ENCODE measurements at places on chromosomes 2 and 18.
A peak's percentile ranks its signal among the peaks of the same experiment; 100 is the strongest.

DNA sequence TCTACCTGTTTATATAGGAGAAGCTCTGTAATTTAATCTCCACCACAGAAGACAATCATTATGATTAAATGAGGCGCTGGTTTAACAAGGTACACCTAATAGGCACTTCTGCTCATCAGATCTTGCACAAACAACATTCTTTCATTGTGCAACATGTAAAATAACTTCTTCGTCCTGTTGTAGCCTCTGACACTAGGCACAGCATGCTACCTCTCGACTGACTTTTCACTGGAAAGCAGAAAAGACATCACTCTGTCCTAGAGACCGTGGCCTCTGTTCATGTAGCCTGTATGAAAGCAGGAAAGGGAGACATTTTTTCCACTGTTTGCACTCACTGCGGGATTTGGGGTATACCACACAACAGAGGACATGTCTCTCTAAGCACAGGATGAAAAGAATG lies 316.5 kb downstream of the IRS1 start:
- DNase-seq: no peak

GRCh38 chr18:52722904-52723303 lies 382.9 kb downstream of the DCC start:
- DNase-seq: no peak

DNA sequence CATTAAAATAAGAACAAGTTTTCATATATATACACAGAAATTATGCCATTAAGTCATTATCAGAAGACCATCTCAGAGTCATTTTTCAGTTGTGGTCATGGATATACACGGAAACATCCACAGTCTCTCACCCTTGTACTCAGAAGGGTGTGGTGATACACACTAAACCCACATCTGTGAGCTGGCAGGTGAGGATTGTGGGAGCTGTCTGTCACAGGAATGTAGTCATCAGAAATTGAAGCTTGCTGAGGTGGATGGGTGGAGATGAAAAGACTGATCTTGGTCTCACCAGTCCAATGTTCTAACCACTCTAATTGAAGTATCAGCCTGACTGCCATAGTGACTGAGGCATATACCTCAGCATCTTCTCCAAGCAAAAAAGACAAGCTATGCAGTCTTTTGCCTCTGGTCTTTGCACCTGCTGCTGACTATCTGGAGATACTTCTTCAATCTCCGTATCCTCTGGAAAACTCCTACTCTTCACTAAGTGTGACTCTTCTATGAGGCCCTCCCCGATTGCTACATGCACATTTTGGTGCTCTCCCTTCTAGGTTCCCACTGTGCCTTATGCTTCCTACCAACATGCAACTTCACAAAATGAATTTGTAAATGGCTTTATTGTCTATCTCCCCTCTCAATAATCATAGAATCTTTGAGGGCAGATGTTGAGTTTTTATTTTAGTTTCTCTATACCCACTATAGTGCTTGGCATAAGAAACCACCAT lies 232.8 kb downstream of the DYM start:
- DNase-seq: peak; percentile 6

DNA sequence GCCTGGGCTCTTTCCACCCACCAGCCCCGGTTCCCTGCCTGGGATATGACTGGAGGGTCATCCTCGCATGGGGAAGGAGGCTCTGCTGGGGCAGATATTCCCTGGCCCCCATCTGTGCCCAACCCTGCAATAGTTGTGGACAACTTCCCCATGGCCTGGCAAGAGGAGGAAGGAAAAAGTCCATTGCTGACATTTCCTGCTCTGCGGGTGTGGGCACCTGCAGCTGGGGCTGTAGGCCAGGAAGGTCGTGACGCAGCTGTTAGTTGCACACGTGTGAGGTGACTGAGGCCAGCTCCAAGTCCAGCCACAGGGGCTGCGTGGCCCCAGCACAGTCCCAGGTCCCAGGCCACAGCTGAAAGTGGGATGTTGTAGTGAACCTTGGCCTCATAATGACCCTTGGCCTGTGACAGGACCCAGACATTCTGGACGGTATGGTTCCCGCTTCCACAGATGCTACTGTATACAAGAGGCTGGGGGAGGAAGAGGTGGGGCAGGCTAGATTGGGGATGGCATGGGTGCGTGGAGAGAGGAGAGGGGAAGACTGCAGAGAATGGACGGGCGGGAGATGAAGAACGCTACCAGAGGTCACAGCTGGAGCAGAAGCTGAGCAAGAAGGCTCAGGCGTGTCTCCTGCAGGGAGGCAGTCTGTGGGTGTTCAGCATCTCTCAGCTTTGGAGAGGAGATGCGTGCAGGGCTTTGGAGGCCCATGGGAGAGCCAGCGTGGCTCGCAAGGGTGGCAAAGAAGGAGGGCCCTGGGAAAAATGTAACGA lies 22.1 kb downstream of the OTOF start:
- DNase-seq: no peak

- DNase-seq: no peak
Measured at GRCh38 chr2:96308248-96308647, 2.9 kb upstream of the SNRNP200 start.

- DNase-seq: peak; percentile 48
Measured at GRCh38 chr18:3605954-3606443, 156.0 kb downstream of the TGIF1 start.

DNA sequence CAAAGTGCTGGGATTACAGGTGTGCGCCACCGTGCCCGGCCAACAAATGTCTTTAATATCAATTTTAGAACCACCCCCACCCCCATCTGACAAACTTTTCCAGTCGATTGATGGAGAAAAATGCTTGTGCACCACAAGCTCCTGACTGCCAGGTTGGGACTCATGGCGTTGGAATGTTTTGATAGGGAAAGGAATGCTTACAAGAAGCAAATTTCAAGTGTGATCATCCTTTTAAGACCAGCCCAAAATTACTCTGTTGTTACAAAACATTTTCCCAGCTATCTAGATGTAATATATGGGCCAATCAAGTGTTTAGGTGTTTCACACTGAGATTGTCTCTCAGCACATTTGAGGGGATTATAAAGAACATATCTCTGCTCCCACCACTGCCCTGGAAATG lies 45.2 kb downstream of the UBXN4 start:
- no peak for DNase-seq

- no peak for DNase-seq
Measured at GRCh38 chr2:82959727-82960126, 1499.4 kb downstream of the SUCLG1 start.

DNA sequence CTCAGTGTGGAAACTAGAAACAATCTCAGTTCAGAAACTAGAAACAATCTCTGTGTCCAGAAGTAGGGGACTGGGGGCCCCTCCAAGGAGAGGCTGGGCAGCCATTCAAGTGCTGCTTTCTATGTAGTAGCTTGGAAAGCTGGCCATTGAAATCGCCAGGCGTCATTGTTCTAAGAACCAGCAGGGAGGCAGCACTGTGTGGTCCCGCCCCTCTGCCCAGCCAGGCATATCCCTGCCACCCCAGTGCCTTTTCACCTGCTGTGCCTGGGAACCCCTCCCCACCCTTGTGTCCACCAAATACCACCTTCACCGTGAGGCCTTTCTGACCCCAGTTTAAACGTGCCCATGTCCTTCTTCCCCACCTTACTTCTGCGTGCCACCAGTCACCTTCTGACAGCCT lies 221.6 kb downstream of the GBX2 start:
- DNase-seq: no peak

DNA sequence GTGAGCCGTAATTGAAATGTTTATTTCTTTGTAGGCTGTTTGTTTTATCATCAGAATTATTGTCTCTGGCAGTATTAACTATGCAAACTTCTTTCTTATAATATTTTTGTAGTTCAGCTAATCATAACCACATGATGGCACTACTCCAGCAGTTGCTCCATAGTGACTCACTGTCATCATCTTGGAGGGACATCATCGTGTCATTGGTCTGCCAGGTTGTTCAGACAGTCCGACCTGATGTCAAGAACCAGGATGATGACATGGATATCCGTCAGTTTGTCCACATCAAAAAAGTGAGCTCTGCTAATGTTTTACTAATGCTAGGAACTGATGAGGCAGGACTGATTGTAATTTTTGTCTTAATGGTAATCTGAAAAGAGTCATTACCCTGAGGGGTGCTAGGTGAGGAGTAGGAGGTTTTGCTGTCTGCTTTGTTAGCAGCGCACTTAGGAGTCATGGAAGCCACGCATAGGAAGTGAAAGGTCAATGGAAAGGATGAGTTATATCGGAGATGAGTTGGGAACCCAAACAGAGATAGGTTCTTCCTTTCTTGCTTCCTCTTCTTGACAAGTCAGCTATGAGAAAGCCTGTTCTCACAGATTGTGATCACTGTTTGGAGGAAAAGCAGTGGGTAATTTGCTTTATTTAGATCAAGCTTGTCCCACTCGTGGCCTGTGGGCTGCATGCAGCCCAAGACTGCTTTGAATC lies 49.2 kb downstream of the PIKFYVE start:
- DNase-seq: no peak

- no peak for DNase-seq
Measured at GRCh38 chr18:22871809-22872525, 61.2 kb upstream of the RBBP8 start.

- no peak for DNase-seq
Measured at GRCh38 chr2:15348045-15348444, 213.1 kb downstream of the NBAS start.

GRCh38 chr2:23706613-23707078 lies 220.3 kb downstream of the ATAD2B start:
- DNase-seq: no peak

- DNase-seq: no peak
Measured at GRCh38 chr2:1454346-1454745, 41.1 kb downstream of the TPO start.

GRCh38 chr2:157052685-157053224 lies 204.8 kb upstream of the GALNT5 start:
- no peak for DNase-seq

DNA sequence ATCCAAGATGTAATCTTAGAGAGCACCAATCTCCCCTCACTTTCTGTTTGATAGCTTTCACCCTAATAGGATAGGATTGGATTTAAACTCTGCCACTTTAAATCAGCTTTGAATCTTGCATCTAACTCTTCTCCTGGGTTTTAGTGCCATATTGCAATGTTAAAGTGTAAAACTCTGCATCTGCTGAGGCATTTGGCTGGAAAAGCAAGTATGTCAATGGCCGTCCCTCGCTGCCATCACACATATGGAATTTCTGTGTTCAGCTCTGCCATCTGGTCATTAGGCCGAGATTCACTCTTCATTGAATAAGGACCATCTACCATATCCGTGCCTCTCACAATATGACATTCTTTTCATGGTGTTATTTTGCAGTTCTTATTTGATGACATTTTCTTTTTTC lies 728.1 kb upstream of the PIK3C3 start:
- DNase-seq: no peak

- no peak for DNase-seq
Measured at GRCh38 chr2:141534666-141535362, 596.0 kb downstream of the LRP1B start.

GRCh38 chr2:15606481-15607441 lies 15.1 kb downstream of the DDX1 start:
- DNase-seq: no peak

- no peak for DNase-seq
Measured at GRCh38 chr2:37553411-37554154, 117.9 kb downstream of the CDC42EP3 start.

DNA sequence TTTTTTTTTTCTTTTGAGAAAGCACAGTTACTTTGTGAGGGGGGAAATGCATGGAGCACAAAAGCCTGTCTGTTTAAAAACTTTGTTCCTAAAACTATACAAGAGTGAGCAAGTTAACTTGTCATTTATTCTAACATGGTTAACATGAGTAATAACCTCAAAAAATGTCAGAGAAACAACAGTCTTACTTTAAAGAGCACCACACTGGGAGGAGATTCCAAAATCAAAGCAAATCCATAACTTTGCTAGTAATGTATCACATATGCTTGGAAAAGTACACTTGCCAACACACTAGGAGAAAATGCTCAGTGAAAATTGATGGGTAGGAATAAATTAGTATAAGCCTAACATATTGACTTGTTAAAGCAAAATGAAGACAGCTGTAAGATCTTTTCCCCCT lies 157.1 kb downstream of the PRPF40A start:
- no peak for DNase-seq

DNA sequence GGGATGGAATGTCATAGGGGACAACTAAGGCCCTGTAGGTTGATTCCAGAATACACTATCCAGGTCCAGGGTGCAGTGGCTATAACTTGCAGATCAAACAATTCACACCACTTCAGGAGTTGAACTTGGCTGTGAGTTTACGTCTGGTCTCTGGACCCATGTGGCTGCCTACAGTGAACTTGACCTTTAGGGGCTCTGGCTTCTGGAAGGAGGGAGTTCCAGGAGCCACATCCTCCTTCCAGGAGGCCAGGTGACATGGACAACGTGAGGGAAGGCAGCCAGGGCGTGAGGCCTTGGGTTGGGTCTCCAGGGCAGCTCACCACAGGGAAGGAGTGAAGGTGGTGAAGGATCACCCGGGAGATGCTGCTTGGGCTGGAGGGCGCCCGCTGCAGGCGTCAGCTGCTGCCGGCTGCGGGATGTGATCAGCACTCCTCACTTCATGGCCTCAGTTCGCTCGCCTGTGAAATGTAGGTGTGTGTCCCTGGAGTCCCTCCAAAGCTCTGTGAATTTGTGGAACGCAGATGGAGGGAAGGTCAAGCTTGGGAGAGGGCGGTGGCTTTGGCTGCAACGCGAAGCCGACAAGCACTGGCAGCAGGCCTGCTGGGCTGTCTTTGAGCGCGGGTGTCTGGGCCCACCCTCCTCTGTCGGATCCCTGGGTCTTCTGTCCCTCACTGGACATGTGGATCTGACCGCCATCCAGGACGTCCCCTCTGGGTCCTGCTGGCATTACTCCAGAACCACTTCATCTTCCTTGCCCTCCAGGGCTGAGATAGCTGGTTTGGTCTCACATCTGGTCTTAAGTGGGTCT lies 146.5 kb downstream of the GLI2 start:
- DNase-seq: no peak

- DNase-seq: no peak
Measured at GRCh38 chr2:5360081-5360480, 332.1 kb upstream of the SOX11 start.

- DNase-seq: no peak
Measured at GRCh38 chr2:99891428-99891780, 251.0 kb downstream of the AFF3 start.

GRCh38 chr2:30938196-30938595 lies 130.9 kb upstream of the CAPN13 start:
- DNase-seq: no peak

DNA sequence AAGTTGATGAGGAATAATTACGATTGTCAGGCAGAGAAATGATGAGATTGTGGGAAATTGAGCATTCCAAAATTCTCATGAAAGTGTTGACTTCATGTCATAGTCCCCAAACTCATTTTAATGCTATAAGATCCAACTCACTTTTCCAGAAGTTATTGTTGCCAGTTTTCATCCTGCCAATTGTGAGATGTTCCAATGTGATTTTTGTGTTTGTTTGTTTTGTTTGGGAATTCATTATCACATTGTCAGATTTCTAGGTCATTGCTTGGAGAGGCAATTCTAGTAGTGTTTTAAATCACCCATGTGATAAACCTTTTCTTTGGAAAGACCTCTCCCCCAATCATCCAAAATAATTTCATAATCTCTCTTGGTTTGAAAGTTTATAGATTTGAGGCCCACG lies 86.0 kb upstream of the ACVR2A start:
- DNase-seq: no peak
